ENCODE measurements at places on chromosomes 12 and 14.

GRCh38 chr14:64966976-64967375, 5.2 kb downstream of the RAB15 start:
- DNase-seq, result peak; percentile 10

GRCh38 chr12:5694759-5695409, 250.2 kb downstream of the ANO2 start:
- no peak for DNase-seq

GRCh38 chr12:24479131-24479530, 469.8 kb downstream of the BCAT1 start:
- no peak for DNase-seq

GRCh38 chr14:24928386-24928900, 121.5 kb downstream of the STXBP6 start:
- DNase-seq, result no peak

DNA sequence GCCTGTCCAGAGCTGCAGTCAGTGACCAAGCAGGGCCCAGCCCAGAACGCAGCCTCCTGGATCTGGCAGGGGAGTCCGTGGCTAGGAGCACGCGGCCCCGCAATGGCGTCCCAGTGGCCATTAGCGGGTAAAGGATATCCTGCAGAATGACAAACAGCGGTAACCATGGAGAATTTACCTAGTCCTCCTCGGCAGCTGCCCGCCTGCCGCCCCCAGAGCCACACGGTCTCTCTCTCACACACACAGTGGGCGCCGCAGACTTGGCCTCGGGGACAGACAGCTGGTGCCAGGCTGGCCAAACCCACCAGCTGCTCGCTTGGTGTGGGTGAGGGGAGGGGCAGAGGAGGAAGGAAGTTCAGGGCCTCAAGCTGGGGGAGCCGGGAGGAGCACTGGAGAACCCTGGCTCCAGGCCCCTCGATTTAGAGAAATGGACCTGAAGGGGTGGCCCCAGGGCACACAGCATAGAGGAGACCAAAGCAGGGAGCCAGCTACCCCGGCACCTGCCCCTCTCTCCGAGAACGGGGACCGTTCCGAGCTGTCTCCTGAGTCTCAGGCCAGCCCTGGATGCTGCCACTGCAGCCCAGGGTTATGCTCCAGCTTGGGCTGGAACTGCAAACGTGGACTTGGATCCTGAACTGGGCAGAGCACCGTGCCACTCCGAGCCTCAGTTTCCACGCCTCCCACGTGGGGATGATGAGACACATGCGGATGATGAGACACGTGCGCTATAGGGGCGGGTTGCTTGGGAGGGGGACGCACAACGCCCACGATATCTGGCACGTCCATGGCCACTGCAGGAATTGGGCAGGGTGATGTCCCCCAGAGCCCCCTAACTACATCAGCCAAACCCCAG, 3.4 kb downstream of the CDK2AP1 start:
- peak; percentile 49 for DNase-seq

DNA sequence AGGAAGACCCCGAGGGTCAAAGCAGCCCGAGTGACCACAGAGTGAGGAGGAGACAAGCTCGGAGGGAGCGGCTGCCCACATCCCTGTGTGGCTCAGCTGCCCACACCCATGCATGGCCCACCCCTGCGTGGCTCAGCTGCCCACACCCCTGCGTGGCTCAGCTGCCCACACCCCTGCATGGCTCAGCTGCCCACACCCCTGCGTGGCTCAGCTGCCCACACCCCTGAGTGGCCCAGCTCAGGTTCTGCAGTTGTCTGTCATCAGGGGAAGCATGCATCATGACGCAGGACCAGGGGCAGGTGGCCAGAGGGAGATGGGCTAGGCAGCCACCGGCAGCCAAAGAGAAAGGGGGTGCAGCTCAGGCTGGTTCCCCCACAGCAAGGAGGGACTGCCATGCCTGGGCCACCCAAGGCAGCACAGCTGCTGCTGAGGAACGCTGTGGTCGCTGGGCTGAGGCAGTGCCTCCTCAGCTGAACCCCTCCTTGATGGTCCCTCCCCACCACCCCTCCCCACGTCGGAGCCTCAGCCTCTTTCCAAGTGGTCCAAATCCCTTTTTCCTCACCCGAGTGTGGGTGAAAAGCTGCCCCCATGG, 33.3 kb upstream of the NUDT14 start:
- no peak for DNase-seq

DNA sequence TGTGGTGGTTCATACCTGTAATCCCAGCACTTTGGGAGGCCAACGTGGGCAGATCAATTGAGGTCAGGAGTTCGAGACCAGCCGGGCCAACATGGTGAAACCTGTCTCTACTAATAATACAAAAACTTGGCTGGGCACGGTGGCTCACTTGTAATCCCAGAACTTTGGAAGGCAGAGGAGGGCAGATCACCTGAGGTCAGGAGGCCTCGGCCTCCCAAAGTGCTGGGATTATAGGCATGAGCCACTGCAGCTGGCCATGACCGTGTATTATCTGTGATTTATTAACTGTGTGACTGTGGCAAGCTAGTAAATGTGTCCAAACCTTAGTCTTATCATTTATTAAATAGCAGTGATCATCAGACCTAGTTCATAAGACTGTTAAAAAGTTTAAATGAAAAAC, 7.1 kb upstream of the ITPK1 start:
- DNase-seq, result no peak

DNA sequence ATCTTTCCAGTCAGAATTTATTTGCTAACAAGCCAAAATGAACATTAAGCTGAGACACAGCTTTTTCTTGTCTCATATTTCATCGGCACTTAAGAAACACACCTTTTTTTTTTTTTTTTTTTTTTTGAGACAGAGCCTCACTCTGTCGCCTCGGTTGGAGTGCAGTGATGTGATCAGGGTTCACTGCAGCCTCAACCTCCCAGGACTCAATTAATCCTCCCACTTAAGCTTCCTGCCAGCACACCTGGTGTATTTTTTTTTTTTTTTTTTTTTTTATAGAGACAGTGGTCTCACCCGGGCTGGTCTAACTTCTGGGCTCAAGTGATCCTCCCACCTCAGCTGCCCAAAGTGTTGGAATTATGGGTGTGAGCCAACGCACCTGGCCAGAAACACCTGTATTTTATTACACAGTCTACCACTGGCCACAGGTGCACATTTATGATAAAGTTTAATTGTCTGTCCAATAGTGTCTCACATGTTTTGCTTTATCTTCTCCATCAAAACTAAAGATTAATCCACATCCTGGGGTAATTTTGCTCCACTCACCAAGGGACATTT, 62.7 kb downstream of the C2CD5 start:
- DNase-seq, result no peak

- no peak for DNase-seq
Measured at GRCh38 chr12:1581973-1582708, 12.2 kb downstream of the FBXL14 start.

GRCh38 chr14:92997343-92998061, 74.6 kb downstream of the CHGA start:
- peak; percentile 46 for DNase-seq

- no peak for DNase-seq
Measured at GRCh38 chr12:97131220-97131981, 224.3 kb downstream of the NEDD1 start.

GRCh38 chr14:68146818-68147217, 327.2 kb downstream of the RAD51B start:
- DNase-seq, result no peak

- DNase-seq, result no peak
Measured at GRCh38 chr12:55726971-55727370, 1.8 kb downstream of the CD63 start.

DNA sequence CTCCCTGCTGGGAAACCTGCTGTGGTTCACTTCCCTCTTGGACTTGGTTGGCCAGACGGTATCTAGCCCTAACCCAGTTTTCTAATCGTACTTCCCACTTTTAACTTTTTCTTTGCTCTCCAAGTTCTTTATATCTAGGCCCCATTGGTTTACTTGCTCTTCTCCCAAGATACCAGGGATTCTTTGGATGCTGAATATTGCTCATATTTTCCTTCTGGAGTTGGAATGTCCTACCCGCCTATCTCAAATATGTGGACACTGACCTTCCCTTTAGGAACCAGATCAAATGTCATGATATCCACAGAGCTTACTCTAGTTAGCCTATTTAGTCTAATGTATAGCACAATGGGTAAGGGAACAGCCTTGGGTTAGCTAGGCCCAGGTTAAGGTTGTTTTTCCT, 228.6 kb downstream of the DACT1 start:
- no peak for DNase-seq

GRCh38 chr14:74660167-74660566, 48.1 kb upstream of the LTBP2 start:
- DNase-seq, result no peak

- DNase-seq, result no peak
Measured at GRCh38 chr14:75119056-75119455, 7.8 kb downstream of the NEK9 start.

- no peak for DNase-seq
Measured at GRCh38 chr14:34297786-34298520, 164.1 kb downstream of the SPTSSA start.

GRCh38 chr14:93628048-93628447, 160.2 kb downstream of the PRIMA1 start:
- DNase-seq, result no peak

DNA sequence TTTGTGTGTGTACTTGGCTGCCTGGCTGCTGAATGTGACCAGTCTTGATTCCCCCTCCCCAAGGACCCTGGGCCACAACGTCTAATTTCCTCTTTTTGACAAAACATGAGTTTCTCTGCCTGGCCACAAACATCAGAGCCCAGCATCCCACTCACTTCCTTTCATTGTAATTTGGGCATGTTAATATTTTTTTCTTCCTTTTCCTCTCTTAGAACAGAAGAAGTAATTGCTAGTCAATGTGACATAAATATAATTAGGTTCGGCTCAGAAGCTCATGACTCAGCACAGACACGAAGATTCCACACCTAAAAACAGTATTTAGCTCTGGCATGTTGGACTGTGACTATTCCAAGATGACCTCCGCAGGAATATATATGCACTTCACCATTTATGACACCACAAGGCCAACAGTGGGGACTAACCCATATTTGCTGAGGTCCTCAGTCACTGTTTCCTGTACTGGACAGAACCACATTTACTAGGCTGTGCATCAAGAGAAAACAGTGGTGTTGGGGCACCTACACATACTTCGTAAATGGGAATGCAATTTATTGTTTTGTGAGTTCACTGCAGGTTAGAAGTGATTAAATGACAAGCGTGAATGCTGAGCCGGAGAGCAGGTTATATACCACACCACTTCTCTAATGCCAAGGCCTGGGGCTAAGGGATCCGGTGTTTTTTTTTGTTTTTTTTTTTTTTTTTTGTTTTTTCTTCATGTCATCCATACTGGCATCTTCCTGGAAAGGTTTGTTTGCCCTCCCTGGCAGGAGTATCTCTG, 4.2 kb downstream of the GSG1 start:
- peak; percentile 69 for DNase-seq

DNA sequence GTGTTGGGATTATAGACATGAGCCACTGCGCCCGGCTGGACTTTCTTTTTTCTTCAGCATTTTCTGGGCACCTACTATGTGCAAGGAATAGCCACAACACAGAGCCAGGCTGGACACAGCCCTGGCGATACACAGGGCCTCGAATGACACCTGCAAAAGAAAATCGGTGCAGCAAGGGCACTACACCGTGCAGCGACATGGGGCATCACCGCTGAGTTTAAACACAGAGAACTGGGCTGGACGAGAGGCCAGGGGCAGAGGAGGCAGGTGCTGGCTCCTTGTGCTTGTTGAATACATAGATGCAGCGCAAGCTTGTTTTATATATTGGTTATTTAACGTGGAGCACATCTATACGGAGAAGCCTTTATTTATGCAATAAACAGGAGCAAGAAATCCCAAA, 92.4 kb downstream of the SETD3 start:
- DNase-seq, result no peak

DNA sequence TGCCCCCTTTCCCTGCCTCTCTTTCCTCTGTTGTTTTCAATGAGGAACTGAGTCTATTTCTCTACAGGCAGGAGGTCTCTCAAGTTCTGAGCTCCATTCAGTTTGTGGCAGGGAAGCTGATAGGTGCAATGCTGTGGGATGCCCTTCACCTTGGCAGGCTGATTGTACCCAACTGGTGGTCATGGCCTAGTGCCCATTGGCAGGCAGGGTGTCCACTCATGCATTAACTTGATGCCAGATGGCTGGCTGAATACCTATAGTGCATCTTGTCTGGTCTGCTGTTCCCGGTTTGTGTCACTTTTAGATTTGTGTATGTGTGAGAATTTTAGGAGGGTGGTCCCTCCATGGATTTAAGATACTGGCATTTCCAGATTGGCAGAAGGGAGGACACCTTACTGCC, 20.0 kb upstream of the ITGA5 start:
- peak; percentile 93 for DNase-seq

DNA sequence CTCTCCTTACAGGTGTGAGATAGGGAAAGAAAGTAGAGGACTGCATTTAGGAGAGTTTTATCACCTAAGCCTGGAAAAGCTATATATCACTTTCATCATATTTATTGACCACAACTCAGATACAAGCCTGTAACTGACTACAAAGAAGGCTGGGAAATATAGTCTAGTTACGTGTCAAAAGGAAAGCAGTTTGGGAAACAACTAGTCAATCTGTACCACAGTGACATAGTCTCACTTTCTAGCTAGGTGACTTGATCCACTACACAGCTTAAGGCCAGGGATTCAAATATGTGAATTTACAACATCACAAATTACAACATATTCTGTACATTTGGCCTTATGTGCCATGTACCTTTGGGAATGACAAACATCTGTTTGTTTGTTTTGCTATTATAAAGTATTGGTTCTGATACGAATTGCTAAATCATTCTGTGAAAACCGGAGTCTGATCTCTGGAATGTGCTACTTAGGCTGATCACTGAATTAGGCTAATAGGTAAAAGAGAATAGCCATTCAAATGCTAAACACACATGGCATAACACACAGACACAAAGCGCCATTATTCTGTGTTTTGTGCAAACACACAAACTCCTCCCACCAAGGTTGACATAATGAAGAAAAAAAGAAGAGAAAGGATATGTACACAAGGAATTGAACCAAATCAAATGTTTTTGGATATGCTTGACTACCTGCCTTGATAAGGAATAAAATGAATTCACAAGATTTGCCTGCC, 279.8 kb downstream of the DUSP6 start:
- no peak for DNase-seq

DNA sequence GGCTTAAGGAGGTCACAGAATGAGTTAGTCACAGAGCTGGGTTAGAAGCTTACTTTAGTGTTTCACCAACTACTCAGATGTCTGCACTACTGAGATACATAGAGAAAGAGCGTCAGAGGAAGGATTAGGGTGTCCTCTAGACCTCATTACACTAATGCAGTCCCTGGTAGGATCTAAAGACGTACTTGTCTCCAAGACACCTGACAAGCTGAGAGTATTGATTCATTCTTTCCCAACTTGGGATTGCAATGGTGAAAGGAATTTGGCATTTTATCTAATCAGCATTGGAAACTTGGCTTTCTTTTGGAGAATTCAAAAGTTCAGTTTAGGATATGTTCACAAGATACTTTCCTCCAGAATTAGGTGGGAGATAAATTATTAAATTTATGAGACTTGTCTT, 402.1 kb downstream of the ZFP36L1 start:
- no peak for DNase-seq

- no peak for DNase-seq
Measured at GRCh38 chr12:84572196-84572595, 340.4 kb downstream of the SLC6A15 start.

All from cerebellar cortex (tissue), 1 donor.